ENCODE measurements at places on chromosomes 1 and 21. TPM values are rescaled to one million over a fixed set of nuclear protein-coding genes. Genes with fewer than 3 reads are reported as not detected.

DNA sequence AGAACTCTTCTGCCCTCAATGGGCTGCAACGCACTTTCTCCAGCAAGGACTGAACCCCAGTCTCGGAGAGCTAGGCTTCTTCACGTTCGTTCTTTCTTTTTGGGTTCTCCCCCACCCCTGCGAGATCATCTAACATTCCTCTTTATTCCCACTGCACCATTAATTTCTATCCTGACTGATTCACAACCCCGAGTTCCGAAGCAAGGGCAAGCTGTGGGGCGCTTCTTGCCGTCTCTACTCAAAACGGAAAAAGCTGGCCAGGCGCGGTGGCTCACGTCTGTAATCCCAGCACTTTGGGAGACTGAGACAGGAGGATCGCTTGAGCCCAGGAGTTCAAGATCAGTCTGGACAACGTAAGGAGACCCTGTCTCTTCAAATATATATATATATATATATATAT lies 37.4 kb upstream of the BTG2 start:
- DNase-seq, result no peak

DNA sequence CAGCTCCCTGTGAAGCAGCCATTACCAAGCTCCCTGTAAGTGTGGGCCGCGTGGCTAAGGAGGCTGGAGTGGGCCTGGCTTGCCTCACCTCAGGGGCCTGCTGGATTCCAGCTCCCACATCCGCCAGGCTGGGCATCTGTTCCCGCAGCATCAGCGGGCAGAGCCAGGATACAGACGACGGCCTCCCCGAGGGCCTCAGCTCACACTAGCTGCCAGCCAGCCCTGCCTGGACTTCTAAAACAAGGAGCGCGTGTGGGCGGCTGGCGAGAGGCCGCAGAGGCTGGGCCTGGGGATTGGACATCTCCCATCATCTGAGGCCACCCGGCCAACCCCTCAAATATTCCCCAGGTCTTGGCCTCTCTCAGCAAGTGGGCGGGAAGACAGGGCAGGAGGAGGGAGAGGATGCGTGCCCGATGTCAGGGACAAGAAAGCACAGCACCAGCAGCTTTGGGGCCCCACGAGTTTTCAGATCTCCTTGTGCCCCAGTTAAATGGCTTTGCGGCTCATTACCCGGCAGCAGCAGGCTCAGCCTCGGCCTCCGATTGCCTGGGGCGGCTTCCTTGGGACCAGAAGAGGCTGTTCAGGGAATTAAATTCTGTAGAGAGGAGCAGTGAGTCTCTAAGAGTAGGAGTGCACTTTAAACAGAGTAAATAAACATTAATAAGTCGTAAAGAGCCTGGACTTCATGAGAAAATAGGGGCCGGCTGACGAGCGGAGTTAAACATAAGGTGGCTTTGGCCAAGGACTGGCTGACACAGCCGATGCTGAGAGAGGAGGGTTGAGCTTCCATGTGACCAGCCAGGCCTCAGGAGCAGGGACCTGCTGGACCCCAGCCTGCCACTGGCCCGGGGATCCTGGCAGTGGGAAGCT lies 208.9 kb upstream of the C1orf174 start:
- no peak for DNase-seq

DNA sequence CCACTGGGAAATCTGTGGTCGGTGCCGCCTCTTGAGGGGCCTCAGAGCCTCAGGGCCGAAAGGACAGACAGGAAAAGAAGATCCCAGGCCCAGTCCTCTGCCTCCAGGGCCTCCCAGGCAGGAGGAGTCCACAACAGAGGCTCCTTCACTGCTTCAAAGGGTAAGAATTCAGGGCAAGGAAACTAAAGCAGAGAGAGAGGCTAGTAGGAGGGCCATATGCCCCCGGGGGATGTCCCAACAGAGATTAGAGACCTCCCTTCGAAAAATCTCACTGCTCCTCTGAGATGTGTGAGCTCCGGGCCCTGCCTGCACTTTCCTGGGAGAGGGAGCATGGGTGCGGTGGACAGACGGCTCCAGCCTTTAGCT lies 465.9 kb downstream of the NPHP4 start:
- no peak for DNase-seq

The TGFB2 gene
- total RNA-seq, result not detected

DNA sequence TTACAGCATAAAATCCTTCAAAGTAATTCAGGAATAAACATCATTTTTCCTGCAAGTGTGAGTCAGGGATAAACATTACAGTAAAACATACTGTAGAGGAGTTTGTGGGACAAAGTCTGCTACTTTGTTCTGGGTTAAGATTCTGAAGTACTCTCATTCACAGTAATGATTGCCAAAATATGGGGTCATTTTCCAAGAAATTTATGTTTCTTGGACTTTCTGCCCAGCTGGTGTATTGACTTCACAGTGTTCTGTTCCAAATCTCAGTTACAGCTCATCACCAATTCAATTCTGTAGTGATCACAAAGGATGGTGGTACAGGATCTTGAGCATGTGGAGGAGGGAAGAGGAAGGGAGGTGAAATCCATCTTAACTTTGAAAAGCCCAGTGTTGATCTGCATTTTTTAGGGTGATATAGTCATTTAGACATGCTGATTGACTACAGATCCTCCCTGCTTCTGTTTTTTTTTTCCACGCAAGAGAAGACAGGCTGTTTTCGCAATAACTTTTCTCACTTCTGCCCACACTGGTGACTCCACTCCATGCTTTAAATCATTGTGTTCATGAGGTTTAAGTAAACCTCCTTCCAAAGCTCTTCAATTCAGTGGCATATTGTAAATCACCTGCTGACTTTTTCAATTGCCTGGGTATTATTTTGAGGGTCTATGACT lies 60.4 kb upstream of the C1orf53 start:
- DNase-seq, result no peak

The JUN gene
- total RNA-seq, result 22.3 TPM

DNA sequence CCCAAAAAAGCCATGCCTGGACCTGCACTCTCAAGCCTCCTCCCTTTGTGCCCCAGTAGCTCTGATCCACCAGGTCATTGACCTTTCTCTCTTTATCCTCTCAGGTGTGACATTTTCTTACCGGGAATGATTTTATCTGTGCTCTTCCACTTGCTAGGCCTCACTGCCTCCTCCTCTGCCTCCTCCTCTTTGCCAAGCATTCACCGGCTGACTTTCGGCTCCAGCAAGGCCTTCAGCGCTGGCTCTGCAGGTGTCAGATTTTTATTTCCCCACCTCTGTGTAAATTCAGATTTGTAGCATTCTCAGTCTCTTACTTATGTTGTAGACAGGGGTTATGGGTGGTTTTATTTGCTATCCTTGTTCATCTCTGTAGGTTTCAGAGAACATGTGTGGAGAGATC lies 91.5 kb downstream of the ST6GALNAC5 start:
- DNase-seq, result no peak

DNA sequence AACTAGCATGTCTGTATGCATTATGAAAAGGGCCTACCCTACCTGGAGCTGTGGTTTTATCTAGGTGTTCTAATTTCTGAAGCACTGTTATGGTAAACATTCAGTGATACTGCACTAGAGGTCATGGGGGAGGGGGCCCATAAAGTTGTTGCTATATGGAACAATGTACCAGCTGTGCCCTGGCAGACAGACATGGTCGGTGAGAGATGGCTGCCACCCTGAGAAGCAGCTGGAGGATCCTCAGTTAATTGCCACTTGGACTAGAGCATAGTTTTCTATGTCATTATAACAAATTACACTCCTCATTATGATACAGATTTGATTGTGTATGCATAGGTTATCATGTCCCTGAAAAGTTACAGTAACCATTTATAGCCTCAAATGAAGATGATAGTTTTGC lies 45.4 kb downstream of the ILDR2 start:
- DNase-seq, result no peak

- DNase-seq, result no peak
These were observed 408.0 kb downstream of the MATN1 start for GRCh38 chr1:30315185-30315960.

GRCh38 chr1:172408958-172409357 lies 11.5 kb upstream of the C1orf105 start:
- DNase-seq, result no peak

The CFH gene
- total RNA-seq, result not detected

- no peak for DNase-seq
These were observed 41.3 kb upstream of the TACSTD2 start for GRCh38 chr1:58618303-58618702.

The LRRC3 gene
- 4.8 TPM for total RNA-seq

- no peak for DNase-seq
These were observed 69.0 kb downstream of the SIPA1L2 start for GRCh38 chr1:232560940-232561339.

DNA sequence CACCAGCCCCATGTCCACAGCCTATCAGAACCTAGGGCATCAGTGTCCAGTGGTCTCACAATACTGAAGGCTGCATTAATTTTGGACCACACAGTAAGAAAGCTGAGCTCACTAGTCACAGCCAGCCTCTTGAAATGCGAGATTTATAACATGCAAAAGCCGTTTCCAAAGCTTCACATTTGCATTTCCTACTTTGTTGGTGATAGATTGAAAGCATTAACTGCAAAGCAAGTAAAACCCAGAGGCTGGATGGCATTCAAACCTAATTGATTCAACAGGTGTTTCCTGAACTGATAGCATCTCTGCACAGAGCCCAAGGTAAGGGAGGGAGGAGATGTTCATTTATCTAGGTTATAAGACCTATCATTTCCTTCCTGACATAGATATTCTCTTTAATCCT lies 410.1 kb downstream of the OMA1 start:
- no peak for DNase-seq

The C1orf87 gene
- total RNA-seq, result not detected

DNA sequence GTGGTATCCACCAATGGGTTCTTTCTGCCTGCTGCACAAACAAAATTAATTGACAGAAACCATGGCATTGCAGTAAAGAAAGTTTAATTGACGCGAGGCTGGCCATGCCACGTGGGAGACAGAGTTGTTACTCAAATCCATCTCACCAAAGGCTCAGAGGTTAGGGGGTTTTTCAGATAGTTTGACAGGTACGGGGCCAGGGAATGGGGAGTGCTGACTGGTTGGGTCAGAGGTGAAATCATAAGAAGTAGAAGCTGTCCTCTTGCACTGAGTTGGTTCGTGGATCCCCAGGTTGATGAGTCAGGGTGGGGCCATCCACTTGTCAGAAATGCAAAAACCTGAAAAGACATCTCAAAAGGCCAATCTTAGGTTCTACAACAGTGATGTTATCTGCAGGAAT lies 941 bp upstream of the TBCE start:
- no peak for DNase-seq

The TRABD2B gene
- not detected for total RNA-seq

DNA sequence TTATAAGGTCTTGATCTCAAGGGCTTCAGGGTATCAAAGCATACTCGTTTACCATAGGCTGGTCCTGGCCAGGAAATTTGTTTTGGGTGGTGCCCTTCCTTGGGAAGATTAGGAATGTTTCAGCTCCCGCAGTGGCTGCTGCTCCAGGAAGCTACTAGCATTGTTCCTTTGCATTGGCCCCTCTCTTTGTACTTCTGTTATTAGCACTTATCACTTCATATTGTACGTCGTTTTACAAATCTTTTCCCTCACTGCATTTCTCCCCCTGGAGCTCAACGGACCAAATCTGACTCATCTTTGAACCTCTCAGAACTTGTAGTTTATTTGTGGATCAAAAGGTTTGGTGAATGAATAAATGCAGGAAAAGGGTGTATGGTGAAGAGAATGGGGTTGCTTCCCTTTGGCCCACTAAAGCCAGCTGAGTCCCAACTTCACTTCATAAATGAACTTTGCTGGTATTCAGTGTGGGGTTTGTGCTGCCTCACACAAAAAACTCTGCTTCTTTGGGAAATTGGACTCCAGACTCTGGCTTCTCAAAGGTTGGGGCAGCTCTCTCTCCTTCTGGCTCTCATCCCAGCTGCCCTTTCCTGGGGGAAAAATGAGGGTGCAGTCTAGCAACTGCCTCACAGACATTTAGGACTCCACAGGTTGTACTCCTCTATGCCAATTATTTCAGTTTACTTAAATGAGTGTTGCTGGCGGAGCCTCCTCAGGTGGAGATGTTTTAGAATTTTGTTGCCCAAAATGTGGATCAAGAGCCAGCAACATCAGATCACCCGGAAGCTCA lies 5.9 kb downstream of the GNAT2 start:
- no peak for DNase-seq

GRCh38 chr1:92707292-92707691 lies 77.6 kb downstream of the EVI5 start:
- no peak for DNase-seq

DNA sequence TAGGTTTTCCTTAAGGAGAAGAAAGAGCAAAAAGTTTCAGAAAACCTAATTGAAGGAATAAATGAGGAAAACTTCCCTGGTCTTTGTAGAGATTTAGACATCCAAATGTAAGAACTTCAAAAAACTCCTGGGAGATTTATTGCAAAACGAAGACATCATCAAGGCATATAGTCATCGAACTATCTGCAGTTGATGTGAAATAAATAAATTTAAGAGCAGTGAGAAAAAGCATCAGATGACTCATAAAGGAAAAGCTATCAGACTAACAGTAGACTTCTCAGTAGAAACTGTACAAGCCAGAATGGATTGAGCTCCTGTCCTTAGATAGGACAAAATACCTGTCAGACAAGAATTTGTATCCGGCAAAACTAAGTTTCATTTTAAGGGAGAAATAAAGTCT lies 569.4 kb upstream of the ADAMTS5 start:
- DNase-seq, result no peak
